Testis (tissue), 5 donors: ENCODE measurements at places on chromosomes 1 and 21.

GRCh38 chr1:13760340-13760739 lies 60.4 kb downstream of the PRDM2 start:
- H3K4me3 ChIP-seq: no peak overlapping the region
- no peak overlapping the region for H3K27ac ChIP-seq
- H3K36me3 ChIP-seq: no peaks in the 10 kb centered on the region
- no peak for DNase-seq
- H3K27me3 ChIP-seq: no peaks in the 10 kb centered on the region

- no peak overlapping the region for H3K27ac ChIP-seq
- DNase-seq: no peak
- no peaks in the 10 kb centered on the region for H3K36me3 ChIP-seq
- H3K4me1 ChIP-seq: no peaks in the 10 kb centered on the region
- no peaks in the 10 kb centered on the region for H3K27me3 ChIP-seq
Observed at GRCh38 chr1:89351597-89352311, 12.1 kb upstream of the GBP6 start.

- no peak overlapping the region for H3K4me3 ChIP-seq
- no peaks in the 10 kb centered on the region for H3K36me3 ChIP-seq
- H3K4me1 ChIP-seq: no peaks in the 10 kb centered on the region
- H3K27me3 ChIP-seq: no peaks in the 10 kb centered on the region
- no peak for DNase-seq
- no peak overlapping the region for H3K27ac ChIP-seq
Observed at GRCh38 chr1:207633226-207633625, 11.7 kb upstream of the CR1L start.

- DNase-seq: no peak
- no peak overlapping the region for H3K4me3 ChIP-seq
- no peaks in the 10 kb centered on the region for H3K36me3 ChIP-seq
- H3K27me3 ChIP-seq: no peaks in the 10 kb centered on the region
Observed at GRCh38 chr1:186781730-186782129, 47.0 kb upstream of the PLA2G4A start.

DNA sequence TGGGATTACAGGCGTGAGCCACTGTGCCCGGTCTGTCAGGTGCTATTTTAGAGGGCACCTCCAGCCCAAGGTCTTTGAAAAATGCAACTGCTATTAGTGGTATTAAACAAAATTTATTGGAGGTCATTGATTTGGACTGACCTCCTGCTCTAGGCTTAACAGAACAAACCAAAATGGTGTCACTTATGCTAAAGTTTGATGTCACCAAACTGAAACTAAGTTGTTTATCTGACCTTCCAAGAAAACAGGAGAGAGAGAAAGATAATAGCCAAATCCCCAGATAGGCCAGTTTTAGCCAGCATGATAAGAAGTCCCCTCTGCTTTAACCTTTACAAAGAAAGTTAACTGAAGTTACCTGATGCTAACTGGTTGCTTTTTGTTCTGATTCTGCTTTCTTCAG lies 8.1 kb upstream of the INAVA start:
- H3K36me3 ChIP-seq: no peaks in the 10 kb centered on the region
- no peak overlapping the region for H3K4me3 ChIP-seq

DNA sequence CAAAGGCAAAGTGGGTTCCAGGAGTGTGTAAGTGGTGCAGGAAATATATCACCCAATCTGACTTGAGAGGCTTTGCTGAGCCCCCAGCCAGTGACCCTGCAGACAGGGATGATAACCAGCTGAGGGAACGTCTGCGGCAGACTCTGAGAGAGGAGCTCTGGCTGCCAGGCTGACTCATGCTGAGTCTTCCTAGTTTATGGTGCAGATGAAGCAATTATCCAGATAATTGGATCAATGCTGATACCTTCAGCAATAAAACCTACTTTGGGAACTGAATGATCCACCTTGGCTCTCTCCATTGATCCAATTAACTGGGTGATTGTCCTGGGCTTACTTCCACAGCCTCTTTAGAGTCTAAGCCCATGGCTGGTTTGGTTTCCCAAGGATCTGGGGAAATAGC lies 7.3 kb downstream of the C8B start:
- no peak overlapping the region for H3K4me3 ChIP-seq
- H3K27me3 ChIP-seq: no peaks in the 10 kb centered on the region
- peaks cover 9% of the 10 kb centered on the region for H3K4me1 ChIP-seq
- no peak for DNase-seq
- H3K27ac ChIP-seq: no peak overlapping the region

- H3K4me1 ChIP-seq: no peaks in the 10 kb centered on the region
- H3K36me3 ChIP-seq: no peaks in the 10 kb centered on the region
- H3K4me3 ChIP-seq: no peak within 1 kb of the TSS
Observed at GRCh38 chr1:22652881-22653316, at the start of gene C1QB. C1QB (plus strand) TSS chr1:22653236; CDS start chr1:22659463, 6,227 bp downstream.

GRCh38 chr1:148352470-148353053 lies 130.5 kb downstream of the PPIAL4G start:
- H3K4me3 ChIP-seq: no peak overlapping the region
- no peaks in the 10 kb centered on the region for H3K27me3 ChIP-seq
- no peaks in the 10 kb centered on the region for H3K4me1 ChIP-seq
- H3K36me3 ChIP-seq: no peaks in the 10 kb centered on the region
- DNase-seq: no peak

GRCh38 chr1:43431676-43432075 lies 22.1 kb downstream of the HYI start:
- H3K36me3 ChIP-seq: no peaks in the 10 kb centered on the region
- H3K4me3 ChIP-seq: no peak overlapping the region
- DNase-seq: no peak
- no peaks in the 10 kb centered on the region for H3K4me1 ChIP-seq
- H3K27me3 ChIP-seq: no peaks in the 10 kb centered on the region
- H3K27ac ChIP-seq: no peak overlapping the region

- H3K4me3 ChIP-seq: no peak overlapping the region
- H3K4me1 ChIP-seq: no peaks in the 10 kb centered on the region
- no peak for DNase-seq
- no peaks in the 10 kb centered on the region for H3K36me3 ChIP-seq
- H3K27me3 ChIP-seq: no peaks in the 10 kb centered on the region
Observed at GRCh38 chr1:92695104-92695503, 89.8 kb downstream of the EVI5 start.

DNA sequence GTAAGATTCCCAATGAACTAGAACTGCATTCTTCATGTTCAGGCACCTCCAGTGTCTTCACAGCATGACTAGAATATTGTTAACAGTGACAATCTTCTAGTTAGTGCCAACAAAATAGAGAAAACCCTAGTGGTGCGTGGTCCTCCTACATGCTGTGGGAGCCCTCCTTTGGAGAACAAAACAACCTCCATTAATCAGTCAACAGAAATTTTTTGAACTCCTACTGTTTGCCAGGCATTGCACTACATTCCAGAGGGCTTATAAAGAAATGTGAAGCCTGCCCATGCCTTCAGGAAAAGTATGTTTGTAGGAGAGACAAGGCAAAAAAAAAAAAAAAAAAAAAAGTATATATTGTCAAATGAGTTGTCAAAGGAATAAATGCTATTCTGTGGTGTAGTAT lies 252.7 kb downstream of the LRRC40 start:
- no peaks in the 10 kb centered on the region for H3K27me3 ChIP-seq
- no peaks in the 10 kb centered on the region for H3K4me1 ChIP-seq
- no peak for DNase-seq
- H3K4me3 ChIP-seq: no peak overlapping the region
- no peak overlapping the region for H3K27ac ChIP-seq
- no peaks in the 10 kb centered on the region for H3K36me3 ChIP-seq

DNA sequence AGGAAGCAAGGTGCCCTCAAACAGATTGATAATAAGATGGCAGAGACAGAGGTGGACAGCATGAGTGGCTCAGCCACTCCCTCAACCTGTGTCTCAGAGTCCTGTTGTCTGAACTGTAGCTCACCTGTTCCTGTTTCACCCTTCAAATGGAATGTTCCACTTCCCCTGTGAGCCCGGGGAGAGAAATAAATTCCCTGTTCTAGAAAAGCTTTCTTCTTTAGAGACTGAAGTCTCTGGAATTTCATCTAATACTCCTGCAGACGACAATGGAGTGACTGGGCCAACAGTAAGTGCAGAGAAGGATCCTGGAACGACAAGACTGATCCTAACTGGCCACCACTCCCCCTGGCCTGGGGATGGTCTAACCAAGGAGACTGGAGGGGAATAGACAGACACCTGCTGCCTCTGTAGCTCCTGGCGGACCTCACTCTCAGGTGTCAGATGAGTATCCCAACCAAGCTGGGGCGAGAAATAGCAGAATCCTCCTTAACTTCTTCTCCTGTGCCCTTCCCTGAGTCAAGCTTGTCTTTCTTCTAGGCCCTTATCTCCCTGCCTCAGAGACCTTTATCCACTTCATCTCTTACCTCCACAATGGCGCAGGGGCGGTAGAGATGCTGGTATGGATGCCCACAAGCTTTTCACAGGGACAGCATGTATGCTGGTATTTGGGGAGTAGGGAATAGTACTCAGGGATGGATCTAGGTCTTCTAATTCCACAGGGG lies 45.4 kb downstream of the PLEKHA6 start:
- H3K4me3 ChIP-seq: no peak overlapping the region
- peaks cover 11% of the 10 kb centered on the region for H3K4me1 ChIP-seq
- DNase-seq: no peak
- H3K27ac ChIP-seq: no peak overlapping the region
- no peaks in the 10 kb centered on the region for H3K27me3 ChIP-seq

DNA sequence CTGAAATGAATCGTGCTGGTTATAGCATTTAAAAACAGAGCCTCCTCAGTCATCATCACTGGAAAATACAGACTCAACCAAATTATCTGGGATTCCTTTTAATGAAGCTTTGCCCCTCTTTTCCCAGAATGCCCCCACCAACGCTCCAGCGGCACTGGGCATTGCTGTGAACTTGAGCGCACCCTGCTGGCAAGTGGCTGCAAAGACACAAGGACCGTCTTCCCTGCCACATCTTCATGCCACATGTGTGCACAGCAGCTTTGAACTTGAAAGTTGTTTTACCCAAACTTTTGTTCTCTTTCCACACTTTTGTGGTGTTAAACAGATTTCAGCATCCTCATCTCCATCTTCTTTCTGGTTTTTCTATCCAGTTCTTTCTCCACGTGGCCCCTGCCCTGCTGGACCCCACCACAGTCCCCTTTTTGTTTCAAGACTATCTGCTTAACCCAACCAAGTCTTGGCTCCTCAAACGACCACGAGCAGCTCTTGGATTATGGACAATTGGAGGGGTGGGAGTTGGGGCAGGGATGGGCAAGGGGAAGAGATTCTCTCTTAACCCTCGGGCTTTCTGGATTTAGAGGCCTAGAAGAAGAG lies 12.8 kb upstream of the LMX1A start:
- no peaks in the 10 kb centered on the region for H3K4me1 ChIP-seq
- DNase-seq: peak; percentile 73
- H3K36me3 ChIP-seq: no peaks in the 10 kb centered on the region
- H3K27ac ChIP-seq: no peak overlapping the region
- no peak overlapping the region for H3K4me3 ChIP-seq
- H3K27me3 ChIP-seq: no peaks in the 10 kb centered on the region

DNA sequence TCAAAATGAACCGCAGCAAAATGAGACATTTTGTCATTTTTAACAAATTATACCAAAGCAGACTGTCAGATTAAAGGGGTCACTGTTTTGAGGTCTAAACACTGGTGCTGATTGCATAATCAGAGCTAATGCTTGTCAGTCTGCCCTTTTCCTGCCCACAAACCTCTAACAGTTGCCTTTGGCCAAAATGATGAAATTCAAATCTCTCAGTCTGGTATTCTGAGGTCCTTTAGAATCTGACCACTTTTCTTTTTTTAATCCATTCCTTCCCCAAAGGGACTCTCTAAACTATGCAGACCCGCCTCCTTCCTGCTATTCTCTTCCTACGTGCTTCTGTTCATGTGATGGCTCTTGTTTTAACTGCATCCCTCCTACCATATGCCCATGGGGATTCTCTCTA lies 145.2 kb upstream of the SPATA6 start:
- DNase-seq: no peak
- no peak overlapping the region for H3K27ac ChIP-seq
- no peak overlapping the region for H3K4me3 ChIP-seq
- no peaks in the 10 kb centered on the region for H3K27me3 ChIP-seq
- H3K4me1 ChIP-seq: no peaks in the 10 kb centered on the region

- H3K4me1 ChIP-seq: no peaks in the 10 kb centered on the region
- H3K27ac ChIP-seq: no peak overlapping the region
- no peaks in the 10 kb centered on the region for H3K27me3 ChIP-seq
- H3K36me3 ChIP-seq: no peaks in the 10 kb centered on the region
Observed at GRCh38 chr1:240618946-240619345, 7.0 kb upstream of the GREM2 start.

- no peak for DNase-seq
- no peaks in the 10 kb centered on the region for H3K36me3 ChIP-seq
- H3K27me3 ChIP-seq: no peaks in the 10 kb centered on the region
- H3K4me3 ChIP-seq: no peak overlapping the region
Observed at GRCh38 chr1:201827321-201828216, 1.4 kb upstream of the IPO9 start.

GRCh38 chr1:20476265-20477038 lies 9.6 kb downstream of the CAMK2N1 start:
- no peaks in the 10 kb centered on the region for H3K36me3 ChIP-seq
- DNase-seq: peak; percentile 60
- no peak overlapping the region for H3K27ac ChIP-seq
- no peak overlapping the region for H3K4me3 ChIP-seq
- no peaks in the 10 kb centered on the region for H3K27me3 ChIP-seq
- peaks cover 29% of the 10 kb centered on the region for H3K4me1 ChIP-seq

DNA sequence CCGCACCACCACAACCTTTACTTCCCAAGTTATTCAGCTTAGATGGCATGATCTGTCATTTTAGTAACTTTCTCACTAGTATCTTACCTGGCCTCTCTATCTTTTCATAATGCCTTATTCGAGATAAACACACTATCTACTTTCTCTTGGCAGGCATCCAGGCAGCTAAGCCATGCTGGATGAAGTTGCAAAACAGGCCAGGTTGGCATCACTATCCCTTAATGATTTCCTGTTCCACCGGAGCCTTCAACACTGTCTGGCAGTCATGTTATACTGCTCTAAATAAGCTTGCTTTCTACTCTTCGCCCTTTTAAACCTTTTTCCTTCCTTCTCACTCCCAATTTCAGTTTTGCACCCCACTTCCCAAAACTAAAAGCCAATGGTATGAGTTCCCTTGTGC lies 12.0 kb upstream of the KCNH1 start:
- H3K4me3 ChIP-seq: no peak overlapping the region
- H3K27me3 ChIP-seq: no peaks in the 10 kb centered on the region
- no peaks in the 10 kb centered on the region for H3K4me1 ChIP-seq
- H3K27ac ChIP-seq: no peak overlapping the region

DNA sequence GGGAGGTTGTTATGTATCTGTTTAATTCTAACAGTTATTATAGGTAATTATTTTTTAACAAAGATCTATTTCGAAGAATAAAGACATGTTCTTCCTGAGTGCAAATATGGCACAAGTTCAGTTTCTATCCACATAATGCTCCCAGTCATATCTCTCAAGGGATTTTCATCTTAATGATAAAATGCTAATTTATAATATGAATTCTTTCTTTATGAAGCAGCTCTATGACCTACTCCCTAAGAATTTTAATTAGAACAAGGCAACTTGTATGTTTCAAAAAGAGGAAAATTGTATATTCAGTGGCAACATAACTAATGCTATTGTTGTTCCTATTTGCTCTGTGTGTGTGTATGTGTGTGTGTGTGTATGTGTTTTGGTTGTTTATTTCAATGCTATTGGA lies 1222.1 kb upstream of the NCAM2 start:
- DNase-seq: no peak
- H3K4me3 ChIP-seq: no peak overlapping the region
- H3K4me1 ChIP-seq: no peaks in the 10 kb centered on the region
- H3K27me3 ChIP-seq: no peaks in the 10 kb centered on the region
- no peaks in the 10 kb centered on the region for H3K36me3 ChIP-seq
- no peak overlapping the region for H3K27ac ChIP-seq

GRCh38 chr1:110771245-110772022 lies 96.7 kb upstream of the KCNA3 start:
- DNase-seq: no peak
- no peaks in the 10 kb centered on the region for H3K36me3 ChIP-seq
- no peaks in the 10 kb centered on the region for H3K4me1 ChIP-seq
- no peak overlapping the region for H3K4me3 ChIP-seq
